ENCODE measurements at places on chromosomes 13 and 19. TPM values are rescaled to one million over a fixed set of nuclear protein-coding genes. Genes with fewer than 3 reads are reported as not detected.
A peak's percentile ranks its signal among the peaks of the same experiment; 100 is the strongest.

Gene TOMM40
- 24.3 TPM for total RNA-seq

Gene LRP3
- total RNA-seq: 20.8 TPM

- H3K36me3 ChIP-seq: no peaks in the 10 kb centered on the region
- H3K27ac ChIP-seq: no peak overlapping the region
- DNase-seq: no peak
- no peak overlapping the region for H3K4me3 ChIP-seq
- no peaks in the 10 kb centered on the region for H3K4me1 ChIP-seq
Observed at GRCh38 chr13:91331047-91331915, 16.2 kb upstream of the MIR17HG start.

DNA sequence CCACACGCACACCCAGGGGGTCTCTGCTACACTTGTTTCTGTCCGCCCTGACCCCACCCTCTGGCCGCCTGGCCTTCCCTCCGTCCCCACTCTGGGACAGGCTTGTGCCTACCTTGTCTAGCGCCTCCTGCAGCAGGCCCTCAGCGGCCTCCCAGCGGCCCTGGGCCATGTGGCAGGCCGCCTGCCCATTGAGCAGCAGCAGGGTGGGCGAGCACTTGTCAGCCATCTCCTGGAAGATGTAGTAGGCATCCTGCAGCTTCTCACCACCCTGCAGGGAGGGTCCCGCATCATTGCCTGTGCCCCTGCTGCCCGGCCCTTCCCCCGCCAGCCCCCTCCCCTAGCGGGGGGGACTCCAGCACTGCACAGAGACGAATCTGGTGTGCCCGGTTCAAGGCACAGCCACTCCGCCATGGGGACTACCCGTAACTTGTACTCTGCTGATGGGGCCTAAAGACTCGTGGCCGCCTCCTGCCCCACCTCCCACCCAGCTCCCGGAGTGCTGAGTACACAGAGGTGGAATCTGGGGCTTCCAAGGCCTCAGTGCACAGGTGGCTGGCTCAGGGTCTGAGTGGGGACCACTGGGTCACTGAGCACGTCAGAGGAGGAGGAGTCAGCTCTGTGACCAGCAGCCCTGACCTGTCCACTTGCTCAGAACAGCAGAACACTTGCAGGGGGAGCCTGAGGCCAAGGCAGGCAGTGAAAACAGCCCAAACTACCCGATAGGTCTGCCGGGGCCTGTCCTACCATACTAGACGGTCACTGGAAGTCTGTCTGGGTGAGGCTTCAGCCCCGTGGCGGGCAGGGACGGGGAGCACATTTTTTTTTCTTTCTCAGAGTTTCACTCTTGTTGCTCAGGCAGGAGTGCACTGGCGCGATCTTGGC is 7.4 kb upstream of the CERS1 start:
- peaks cover 9% of the 10 kb centered on the region for H3K4me1 ChIP-seq
- no peaks in the 10 kb centered on the region for H3K27me3 ChIP-seq
- no peak for DNase-seq
- peaks cover 84% of the 10 kb centered on the region for H3K36me3 ChIP-seq
- H3K27ac ChIP-seq: no peak overlapping the region
- no peak overlapping the region for H3K4me3 ChIP-seq

DNA sequence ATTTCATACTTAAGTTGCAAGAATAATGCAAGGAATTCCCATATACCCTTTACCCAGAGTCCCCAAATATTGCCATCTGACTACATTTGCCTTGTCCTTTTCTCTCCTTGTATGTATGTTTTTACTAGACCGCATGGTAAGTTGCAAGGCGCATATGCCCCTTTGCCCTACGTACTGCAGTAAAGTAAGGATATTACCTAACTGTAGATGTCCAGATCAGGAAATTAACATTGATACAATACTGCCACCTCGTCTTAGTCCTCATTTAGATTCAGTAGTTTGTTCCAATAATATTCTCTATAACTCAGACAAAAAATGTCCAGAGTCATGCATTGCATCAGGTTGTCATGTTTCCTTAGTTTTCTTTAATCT is 9.3 kb downstream of the SAFB start:
- no peak overlapping the region for H3K4me3 ChIP-seq
- H3K4me1 ChIP-seq: peaks cover 5% of the 10 kb centered on the region
- H3K27me3 ChIP-seq: no peaks in the 10 kb centered on the region
- peaks cover 36% of the 10 kb centered on the region for H3K36me3 ChIP-seq

DNA sequence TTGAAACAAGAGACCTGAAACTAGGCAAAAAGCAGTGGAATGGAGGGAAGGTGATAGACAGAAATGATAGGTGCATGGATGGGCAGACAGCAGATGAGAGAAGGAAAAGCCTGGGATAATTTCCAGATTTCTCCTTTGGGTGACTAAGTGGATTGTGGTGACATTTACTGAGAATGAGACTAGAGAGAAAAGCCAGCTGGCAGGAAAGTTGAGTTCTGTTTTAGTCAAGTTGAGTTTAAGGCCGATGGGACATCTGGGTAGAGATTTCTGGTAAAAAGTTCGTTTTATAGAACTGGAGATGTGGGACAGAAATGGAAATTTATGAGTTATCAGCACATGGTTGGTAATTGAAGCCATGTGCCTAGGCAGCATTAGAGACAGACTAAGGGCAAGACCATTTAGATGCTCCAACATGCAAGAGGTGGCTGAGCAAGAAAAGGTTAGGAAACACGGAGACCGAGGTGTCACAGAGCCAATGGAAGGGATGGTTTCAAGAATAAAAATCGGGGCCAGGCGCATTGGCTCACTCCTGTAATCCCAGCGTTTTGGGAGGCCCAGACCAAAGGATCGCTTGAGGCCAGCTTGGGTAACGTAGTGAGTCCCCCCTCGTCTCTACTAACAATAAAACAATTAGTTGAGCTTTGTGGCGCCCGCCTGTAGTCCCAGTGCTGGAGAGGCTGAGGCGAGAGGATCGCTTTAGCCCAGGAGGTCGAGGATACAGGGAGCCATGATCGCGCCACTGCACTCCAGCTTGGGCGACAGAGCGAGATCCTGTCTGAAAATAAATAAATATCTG is 9.6 kb upstream of the DGKH start:
- no peak overlapping the region for H3K27ac ChIP-seq
- DNase-seq: no peak
- H3K27me3 ChIP-seq: peaks cover 26% of the 10 kb centered on the region
- H3K4me1 ChIP-seq: peaks cover 15% of the 10 kb centered on the region
- no peak overlapping the region for H3K4me3 ChIP-seq

GRCh38 chr13:41601718-41602445 is 144.5 kb downstream of the RGCC start:
- H3K27ac ChIP-seq: no peak overlapping the region
- H3K4me3 ChIP-seq: no peak overlapping the region
- H3K36me3 ChIP-seq: peaks cover 4% of the 10 kb centered on the region
- H3K27me3 ChIP-seq: no peaks in the 10 kb centered on the region
- no peaks in the 10 kb centered on the region for H3K4me1 ChIP-seq
- no peak for DNase-seq

DNA sequence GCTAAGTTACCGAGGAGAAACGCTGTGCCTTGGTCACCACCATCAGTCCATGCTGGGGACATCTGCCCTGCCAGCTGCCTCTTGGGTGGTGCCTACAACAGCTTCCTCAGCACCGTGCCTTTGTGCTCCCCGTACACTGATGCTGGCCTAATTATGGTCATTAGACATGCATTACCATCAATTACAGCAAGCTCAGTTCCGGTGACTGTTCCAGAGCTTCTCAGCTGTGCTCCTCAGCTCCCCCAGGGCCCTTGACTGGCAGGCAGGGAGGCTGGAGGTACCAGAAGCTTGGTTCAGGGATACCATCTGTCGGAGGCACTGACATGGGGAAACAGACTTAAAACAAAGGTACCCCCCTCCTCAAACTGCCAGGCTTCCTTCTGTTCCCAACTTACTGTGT is 40.2 kb downstream of the CILP2 start:
- H3K36me3 ChIP-seq: no peaks in the 10 kb centered on the region
- peaks cover 9% of the 10 kb centered on the region for H3K4me1 ChIP-seq
- no peak overlapping the region for H3K27ac ChIP-seq
- H3K4me3 ChIP-seq: no peak overlapping the region
- DNase-seq: peak; percentile 51
- no peaks in the 10 kb centered on the region for H3K27me3 ChIP-seq

- peak; percentile 59 for DNase-seq
- no peak overlapping the region for H3K4me3 ChIP-seq
- H3K27ac ChIP-seq: no peak overlapping the region
- H3K27me3 ChIP-seq: no peaks in the 10 kb centered on the region
Observed at GRCh38 chr19:8569066-8569771, 8.0 kb downstream of the MYO1F start.

- H3K27ac ChIP-seq: no peak overlapping the region
- H3K4me3 ChIP-seq: no peak overlapping the region
- H3K36me3 ChIP-seq: no peaks in the 10 kb centered on the region
- H3K4me1 ChIP-seq: no peaks in the 10 kb centered on the region
Observed at GRCh38 chr13:36418022-36418805, 14.1 kb upstream of the CCNA1 start.

Data from muscle of leg (tissue), 16 donors.